Activated CD8-positive, alpha-beta T cell treated with anti-CD3 and anti-CD28 coated beads, Interleukin-2, amount 10 ng/mL, durations not matched to agents 7 days and 5 days (primary cell): ENCODE measurements at places on chromosomes 3 and 15. TPM values are rescaled to one million over a fixed set of nuclear protein-coding genes. Genes with fewer than 3 reads are reported as not detected.

DNA sequence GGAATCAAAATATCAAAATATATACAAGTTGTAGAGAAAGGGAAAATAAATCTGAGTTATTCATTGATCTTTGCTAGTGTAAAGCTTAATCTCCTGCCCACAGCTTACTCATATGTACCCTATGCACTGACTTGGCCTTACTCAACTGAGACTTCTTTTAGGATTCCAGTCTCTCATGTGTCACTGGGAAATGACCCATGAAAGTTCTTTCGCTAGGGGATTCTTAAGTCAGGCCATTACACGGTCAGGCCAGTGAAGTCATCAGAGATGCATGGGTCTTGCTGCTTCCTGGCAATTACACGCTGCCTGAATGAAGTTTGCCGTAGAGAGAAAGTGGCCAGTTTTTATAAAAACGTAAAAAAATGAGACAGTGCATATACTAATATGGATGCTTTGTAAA, 20.7 kb upstream of the LPP start:
- H3K4me3 ChIP-seq: no peak overlapping the region
- DNase-seq: no peak
- peaks cover 9% of the 10 kb centered on the region for H3K4me1 ChIP-seq
- no peaks in the 10 kb centered on the region for H3K27me3 ChIP-seq
- H3K27ac ChIP-seq: no peak overlapping the region

LCTL gene
- total RNA-seq: not detected

DNA sequence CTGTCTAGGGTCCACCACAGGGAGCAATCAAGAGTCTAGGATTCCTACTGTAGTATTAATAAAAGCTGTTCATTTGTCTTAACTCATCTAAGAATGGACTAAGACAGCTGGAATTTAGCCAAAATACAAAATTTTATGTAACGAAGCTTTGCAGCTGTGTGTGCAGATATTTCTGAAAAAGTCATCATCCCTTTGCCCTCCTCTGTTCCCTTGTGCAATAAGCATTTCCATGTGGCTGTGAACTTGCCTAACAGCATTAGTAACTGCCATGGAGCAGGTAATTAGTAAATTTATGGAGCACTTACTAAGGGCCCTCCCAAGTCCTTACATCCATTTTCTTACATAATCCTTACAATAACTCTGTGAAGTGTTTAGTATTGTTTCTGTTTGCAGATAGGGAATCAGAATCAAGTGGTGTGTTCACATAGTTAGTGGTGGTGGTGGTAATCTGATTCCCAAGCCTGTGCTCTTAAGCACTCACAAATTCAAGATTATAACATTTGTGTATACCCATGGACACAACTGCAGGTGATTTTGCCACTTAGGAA, 114.5 kb downstream of the RARB start:
- no peaks in the 10 kb centered on the region for H3K27me3 ChIP-seq
- H3K4me3 ChIP-seq: no peak overlapping the region
- H3K4me1 ChIP-seq: no peaks in the 10 kb centered on the region
- DNase-seq: no peak
- no peaks in the 10 kb centered on the region for H3K36me3 ChIP-seq

DNA sequence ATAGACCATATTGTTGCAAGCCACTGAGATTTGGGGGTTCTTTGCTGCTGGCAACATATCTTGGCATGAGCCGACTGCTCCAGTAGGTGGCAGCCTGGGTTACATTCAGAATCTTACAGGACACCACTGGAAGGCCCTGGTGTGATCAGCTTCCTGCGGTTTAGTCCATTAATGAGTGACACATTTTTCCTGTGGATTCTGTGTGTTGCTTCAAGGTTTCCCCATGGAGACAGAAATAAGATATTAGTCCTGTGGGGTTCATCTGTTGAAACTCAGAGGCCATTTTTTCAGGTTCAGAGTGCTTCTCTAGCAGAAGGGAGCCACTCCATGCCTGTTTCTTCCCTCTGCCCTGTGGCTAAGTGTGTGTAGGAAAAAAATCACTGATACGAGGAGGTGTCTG, 116.2 kb downstream of the MFSD1 start:
- H3K4me3 ChIP-seq: no peak overlapping the region
- no peaks in the 10 kb centered on the region for H3K27me3 ChIP-seq
- H3K4me1 ChIP-seq: no peaks in the 10 kb centered on the region
- no peak overlapping the region for H3K27ac ChIP-seq
- no peaks in the 10 kb centered on the region for H3K36me3 ChIP-seq

DNA sequence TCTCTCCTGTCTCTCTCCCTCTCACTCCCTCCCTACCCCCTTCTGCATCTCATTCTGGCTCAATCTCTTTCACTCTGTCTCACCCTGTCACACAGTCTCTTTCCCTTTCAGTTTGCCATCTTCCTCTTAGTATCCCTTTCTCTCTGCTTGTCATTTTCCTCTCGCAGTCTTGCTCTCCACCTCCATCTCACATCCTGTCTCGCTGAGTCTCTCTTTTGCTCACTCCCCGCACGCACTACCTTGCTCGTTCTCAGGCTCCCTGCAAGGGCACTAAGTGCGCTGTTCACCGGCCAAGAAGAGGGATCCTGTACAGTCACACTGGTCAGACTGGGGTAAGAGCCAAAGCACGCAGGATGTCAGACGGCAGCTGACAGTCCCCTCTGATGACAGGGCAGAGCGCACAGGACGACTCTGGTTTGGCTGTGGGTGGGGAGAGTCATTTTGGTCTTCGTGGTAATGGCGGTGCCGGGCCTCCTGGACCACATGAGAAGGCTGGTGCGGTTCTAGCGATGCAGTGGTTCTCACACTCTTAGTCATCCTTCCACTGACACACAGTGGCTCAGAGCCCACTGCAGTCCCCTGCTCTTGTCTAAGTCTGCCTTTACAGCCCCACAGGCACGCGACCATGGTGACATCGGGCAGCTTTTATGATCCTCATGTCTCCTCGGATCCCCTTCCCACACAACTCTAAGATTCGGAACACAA, 356.8 kb downstream of the FOXP1 start:
- peaks cover 60% of the 10 kb centered on the region for H3K4me1 ChIP-seq
- H3K36me3 ChIP-seq: peaks cover 6% of the 10 kb centered on the region
- H3K4me3 ChIP-seq: peak overlapping the region; percentile 73
- H3K27me3 ChIP-seq: no peaks in the 10 kb centered on the region
- peak overlapping the region; percentile 95 for H3K27ac ChIP-seq

DNA sequence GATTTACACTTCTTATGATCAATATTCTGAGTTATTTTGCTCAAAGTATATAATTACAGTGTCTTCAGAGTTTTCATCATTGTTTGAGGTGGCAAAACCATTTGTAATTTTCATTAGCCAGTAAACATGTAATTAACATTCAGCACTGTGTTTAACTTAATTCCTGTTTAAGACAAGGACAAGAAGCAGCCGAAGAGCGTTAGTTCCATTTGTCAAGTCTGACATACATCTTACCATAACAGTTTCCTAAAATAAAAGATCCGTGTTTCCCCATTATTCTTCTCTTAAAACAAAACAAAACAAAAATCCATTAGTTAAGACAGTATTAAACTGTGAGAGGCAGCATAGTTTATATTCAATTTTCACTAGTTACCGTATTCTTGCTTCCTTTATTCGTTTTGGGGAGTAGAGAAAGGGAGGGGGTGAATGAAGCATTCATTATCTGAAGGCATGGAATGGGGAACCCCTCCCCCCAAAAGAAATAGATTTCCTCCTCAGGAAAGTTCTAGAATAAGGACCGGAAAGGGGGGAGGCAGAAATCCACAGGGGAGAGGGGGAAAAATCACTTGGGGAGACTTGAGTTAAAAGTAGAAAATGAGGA, 5.5 kb upstream of the NR2F2 start:
- H3K36me3 ChIP-seq: no peaks in the 10 kb centered on the region
- H3K27me3 ChIP-seq: peaks cover 77% of the 10 kb centered on the region
- H3K27ac ChIP-seq: no peak overlapping the region
- H3K4me1 ChIP-seq: peaks cover 2% of the 10 kb centered on the region

- H3K4me3 ChIP-seq: no peak overlapping the region
- DNase-seq: no peak
- peaks cover 26% of the 10 kb centered on the region for H3K27me3 ChIP-seq
- no peaks in the 10 kb centered on the region for H3K36me3 ChIP-seq
- H3K27ac ChIP-seq: no peak overlapping the region
These were observed 23.4 kb upstream of the DYNC1LI1 start for GRCh38 chr3:32593903-32594525.

GRCh38 chr15:100878130-100878529, 1.5 kb upstream of the ALDH1A3 start:
- no peak overlapping the region for H3K27ac ChIP-seq
- H3K4me1 ChIP-seq: peaks cover 10% of the 10 kb centered on the region
- DNase-seq: no peak
- H3K36me3 ChIP-seq: no peaks in the 10 kb centered on the region

DNA sequence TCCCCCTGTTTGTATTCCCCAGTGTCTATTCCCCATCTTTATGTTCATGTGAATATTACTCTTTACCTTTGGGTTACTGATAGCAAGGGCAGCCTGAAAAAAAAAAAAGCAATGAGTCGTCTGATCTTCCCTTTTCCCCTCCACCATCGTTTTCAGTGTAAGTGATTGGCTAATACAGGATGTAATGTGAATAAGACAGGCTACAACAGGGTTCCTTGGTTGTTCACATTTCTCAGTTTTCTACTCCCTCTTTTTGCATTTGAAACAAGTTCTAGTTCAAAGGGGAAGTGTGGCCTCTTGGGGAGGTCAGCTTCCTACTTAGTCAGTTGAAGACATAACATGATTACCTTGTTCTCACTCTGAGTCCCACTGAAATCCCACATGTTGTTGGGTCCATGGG, 278.0 kb upstream of the TRIM42 start:
- H3K36me3 ChIP-seq: no peaks in the 10 kb centered on the region
- no peaks in the 10 kb centered on the region for H3K27me3 ChIP-seq
- no peak overlapping the region for H3K4me3 ChIP-seq
- no peak overlapping the region for H3K27ac ChIP-seq
- no peaks in the 10 kb centered on the region for H3K4me1 ChIP-seq

- peaks cover 40% of the 10 kb centered on the region for H3K36me3 ChIP-seq
- H3K27ac ChIP-seq: peak overlapping the region; percentile 98
- H3K4me1 ChIP-seq: peaks cover 58% of the 10 kb centered on the region
- DNase-seq: peak; percentile 50
These were observed 11.5 kb downstream of the ITPR1 start for GRCh38 chr3:4504340-4505261.

GRCh38 chr15:58070801-58071418, 5.4 kb upstream of the ALDH1A2 start:
- no peak overlapping the region for H3K27ac ChIP-seq
- peaks cover 33% of the 10 kb centered on the region for H3K27me3 ChIP-seq
- H3K4me3 ChIP-seq: no peak overlapping the region
- peaks cover 3% of the 10 kb centered on the region for H3K4me1 ChIP-seq

DNA sequence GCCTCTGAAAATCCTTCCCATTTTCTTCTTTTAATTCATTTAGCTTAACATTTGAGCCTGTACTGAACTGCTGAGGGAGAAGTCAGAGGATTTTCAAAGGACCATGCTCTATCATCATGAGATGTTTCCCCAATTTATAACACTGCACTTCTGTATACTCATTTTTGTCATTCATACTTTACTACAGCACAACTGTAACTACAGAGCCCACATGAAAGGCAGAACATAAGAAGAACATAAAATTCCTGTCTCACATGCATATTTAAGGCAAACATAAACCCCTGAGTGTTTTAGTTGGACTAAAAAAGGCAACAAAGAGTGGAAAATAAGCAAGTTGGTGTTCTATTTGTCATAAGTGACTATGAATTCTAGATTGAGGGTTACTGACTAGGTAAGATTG, 237.7 kb upstream of the ARPP21 start:
- no peak overlapping the region for H3K4me3 ChIP-seq
- no peaks in the 10 kb centered on the region for H3K4me1 ChIP-seq
- H3K27me3 ChIP-seq: no peaks in the 10 kb centered on the region
- no peak overlapping the region for H3K27ac ChIP-seq

DNA sequence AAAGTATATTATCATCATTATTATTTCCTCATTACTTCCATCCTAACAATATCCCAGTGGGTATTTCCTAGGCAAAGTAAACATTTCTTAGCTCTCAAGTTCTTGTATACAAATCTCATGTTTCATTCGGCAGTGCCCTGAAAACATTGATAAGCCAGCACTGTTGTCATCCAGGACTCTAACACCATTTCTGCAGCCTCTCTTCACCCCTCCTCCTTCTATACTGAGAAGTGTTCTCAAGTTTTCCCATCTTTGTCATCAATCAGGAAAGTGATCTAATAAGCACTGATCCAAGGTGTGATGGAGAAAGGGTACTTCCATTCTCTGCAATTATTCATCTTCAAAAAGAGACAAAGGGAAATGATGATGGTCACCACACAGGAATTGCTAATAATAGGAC, 168.4 kb upstream of the CCDC54 start:
- peaks cover 13% of the 10 kb centered on the region for H3K27me3 ChIP-seq
- no peaks in the 10 kb centered on the region for H3K36me3 ChIP-seq
- no peak for DNase-seq
- H3K27ac ChIP-seq: no peak overlapping the region

GRCh38 chr3:63661242-63661641, 8.8 kb downstream of the SNTN start:
- no peak for DNase-seq
- H3K27ac ChIP-seq: no peak overlapping the region

RAB6B gene
- 0.68 TPM for total RNA-seq

DNA sequence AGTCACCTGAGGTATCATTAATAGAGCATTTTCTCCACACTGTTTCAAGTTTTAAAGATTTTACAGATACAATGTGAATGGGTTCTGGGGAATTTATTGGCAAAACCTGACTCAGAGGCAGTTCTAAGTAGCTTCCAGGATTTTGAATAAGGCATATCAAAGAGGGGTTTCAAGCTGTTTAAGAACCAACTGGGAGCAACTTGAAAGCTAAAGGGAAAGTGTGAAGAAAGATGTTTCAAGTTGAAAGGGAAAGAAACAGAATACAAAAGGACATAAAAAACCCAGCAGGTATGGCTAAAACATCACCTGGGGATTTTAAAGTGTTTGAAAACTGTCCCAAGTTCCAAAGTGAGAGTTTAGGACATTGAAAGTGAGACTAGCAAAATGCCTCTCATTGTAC, 17.8 kb upstream of the SERPINI2 start:
- no peaks in the 10 kb centered on the region for H3K27me3 ChIP-seq
- no peak overlapping the region for H3K27ac ChIP-seq
- no peak for DNase-seq
- no peak overlapping the region for H3K4me3 ChIP-seq
- H3K36me3 ChIP-seq: no peaks in the 10 kb centered on the region

GRCh38 chr15:90982135-90982534, 12.2 kb downstream of the PRC1 start:
- no peaks in the 10 kb centered on the region for H3K27me3 ChIP-seq
- no peak for DNase-seq
- H3K4me1 ChIP-seq: peaks cover 24% of the 10 kb centered on the region

DNA sequence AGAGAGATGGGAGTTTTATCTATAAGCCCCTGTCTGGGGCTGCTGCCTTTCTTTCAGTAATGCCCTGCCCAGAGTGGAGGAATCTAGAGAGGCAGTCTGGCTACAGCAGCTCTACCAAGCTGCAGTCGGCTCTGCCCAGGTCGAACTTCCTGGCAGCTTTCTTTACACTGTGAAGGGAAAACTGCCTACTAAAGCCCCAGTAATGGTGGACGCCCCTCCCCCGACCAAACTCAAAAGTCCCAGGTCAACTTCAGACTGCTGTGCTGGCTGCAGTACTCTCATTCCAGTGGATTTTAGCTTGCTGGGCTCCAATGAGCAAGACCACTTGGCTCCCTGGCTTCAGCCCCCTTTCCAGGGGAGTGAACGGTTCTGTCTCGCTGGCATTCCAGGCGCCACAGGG, 65.9 kb upstream of the RARB start:
- H3K27me3 ChIP-seq: no peaks in the 10 kb centered on the region
- H3K4me1 ChIP-seq: no peaks in the 10 kb centered on the region
- DNase-seq: no peak
- H3K4me3 ChIP-seq: no peak overlapping the region
